ENCODE measurements at places on chromosomes 2 and 18.
A peak's percentile ranks its signal among the peaks of the same experiment; 100 is the strongest.

GRCh38 chr2:3222636-3223035 is 155.0 kb downstream of the EIPR1 start:
- DNase-seq, result no peak

DNA sequence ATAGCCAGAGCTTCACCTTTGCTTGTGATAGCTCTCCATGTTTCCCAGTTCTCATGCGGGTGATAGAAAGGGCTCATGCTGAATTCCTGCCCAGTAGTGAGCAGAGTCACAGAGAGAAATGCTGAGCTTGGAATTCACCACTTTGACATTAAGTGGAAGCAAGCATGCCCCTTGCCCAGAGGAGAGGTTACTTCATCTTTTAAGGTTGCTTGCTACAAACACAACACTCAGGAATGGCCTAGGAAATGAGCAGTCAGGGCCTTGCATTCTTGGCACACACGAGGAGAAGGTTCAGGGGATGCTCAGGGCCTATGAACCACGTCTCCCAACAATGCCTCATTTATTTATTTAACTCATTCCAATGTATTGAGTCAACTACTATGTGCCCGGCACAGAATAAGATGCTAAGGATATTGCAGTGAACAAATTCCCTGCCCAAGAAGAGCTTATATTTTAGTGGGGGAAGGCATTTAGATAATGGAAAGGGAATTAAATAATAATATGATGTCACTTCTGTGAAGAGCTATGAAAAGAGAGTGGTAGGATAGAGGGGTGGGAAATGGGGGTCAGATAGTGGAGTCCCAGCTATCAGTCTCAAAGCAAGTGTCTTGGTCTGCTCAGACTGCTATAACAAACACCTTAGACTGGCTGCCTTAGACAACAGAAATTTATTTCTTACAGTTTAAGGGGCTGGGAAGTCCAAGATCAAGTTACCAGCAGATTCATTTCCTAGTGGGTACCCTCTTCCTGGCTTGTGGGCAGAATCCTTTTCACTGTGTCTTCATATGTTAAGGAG is 42.1 kb downstream of the DDX18 start:
- no peak for DNase-seq

GRCh38 chr2:145815933-145816332 is 1296.0 kb upstream of the ZEB2 start:
- no peak for DNase-seq

DNA sequence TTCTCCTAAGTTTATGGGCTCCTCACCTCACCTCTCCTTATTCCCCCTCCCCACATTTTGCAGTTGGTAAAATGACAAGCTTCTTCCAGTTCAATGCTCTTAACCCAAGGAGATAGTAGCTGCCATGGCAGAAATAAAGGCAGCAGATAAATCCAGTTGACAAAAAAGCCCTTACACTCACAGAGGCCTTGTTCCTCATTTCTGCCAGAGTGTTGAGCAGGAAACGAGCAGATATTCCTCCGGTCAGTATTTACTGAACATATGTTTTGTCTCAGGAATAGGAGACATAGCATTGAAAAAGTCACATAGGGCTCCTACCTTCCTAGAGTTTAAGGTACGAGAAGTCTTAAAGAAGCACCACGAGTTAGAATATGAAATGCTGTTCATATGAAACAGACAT is 493.7 kb upstream of the TNP1 start:
- DNase-seq, result no peak

DNA sequence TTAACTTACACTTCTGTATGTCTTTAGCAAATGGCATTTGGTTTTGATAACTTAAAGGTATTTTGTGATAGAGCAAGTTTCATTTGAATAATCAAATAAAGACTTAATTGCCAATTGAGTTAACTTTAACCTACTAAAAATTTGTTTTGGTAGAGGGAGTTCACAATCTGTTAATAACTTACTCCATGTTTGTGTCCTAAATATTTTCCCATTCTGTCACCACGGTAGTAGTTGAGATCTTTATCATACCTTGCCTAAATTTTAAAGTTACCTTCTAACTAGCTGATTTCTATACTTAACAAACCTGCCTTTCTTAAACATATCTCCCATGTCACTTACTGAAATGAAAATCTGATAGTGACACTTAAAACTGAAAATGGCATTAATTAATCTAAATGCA is 127.1 kb downstream of the TMEFF2 start:
- no peak for DNase-seq

- DNase-seq, result no peak
These were observed 103.6 kb downstream of the LYPD1 start for GRCh38 chr2:132566379-132566778.

- DNase-seq, result no peak
These were observed 5.5 kb upstream of the CYP26B1 start for GRCh38 chr2:72153026-72153791.

DNA sequence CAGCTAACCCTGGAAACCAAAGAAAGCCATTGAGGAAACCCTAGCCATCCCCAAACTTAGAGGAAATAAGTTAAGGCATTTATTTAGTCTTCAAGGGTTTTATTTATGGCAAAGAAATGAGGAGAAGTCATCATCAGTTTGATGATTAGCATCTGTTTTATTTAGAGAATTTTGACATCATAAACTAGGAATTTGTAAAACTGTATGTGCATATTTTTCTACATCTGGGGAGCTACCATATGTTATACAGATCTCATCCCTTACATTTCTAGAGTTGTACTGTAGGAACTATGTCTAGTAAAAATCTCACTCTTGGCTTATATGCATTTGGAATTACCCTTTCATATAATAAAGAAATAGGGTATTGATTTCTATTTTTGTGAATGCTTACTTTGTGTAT is 48.7 kb downstream of the FMNL2 start:
- DNase-seq, result no peak

GRCh38 chr2:18883616-18884456 is 294.5 kb upstream of the NT5C1B start:
- no peak for DNase-seq

DNA sequence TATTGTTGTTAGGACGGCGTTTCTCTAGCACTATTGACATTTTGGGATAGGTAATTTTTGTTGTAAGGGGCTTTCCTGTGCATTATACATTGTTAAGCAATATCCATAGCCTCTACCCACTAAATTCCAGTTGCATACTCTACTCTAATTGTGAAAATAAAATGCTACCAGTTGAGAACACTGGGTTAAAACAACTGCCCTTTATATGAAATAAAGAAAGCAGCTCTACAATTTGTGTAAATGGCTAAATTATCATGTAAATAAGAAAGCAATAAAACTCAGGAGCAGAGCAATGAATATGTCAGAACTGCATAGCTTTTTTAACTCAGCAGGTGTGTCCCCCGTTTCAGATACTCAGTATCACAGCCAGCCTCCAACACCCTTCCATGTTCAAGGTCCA is 812.7 kb upstream of the NRXN1 start:
- DNase-seq, result no peak

GRCh38 chr2:182817558-182817957 is 48.9 kb downstream of the FRZB start:
- DNase-seq, result no peak

- DNase-seq, result no peak
These were observed 7.7 kb upstream of the TRAPPC8 start for GRCh38 chr18:31950583-31950982.

DNA sequence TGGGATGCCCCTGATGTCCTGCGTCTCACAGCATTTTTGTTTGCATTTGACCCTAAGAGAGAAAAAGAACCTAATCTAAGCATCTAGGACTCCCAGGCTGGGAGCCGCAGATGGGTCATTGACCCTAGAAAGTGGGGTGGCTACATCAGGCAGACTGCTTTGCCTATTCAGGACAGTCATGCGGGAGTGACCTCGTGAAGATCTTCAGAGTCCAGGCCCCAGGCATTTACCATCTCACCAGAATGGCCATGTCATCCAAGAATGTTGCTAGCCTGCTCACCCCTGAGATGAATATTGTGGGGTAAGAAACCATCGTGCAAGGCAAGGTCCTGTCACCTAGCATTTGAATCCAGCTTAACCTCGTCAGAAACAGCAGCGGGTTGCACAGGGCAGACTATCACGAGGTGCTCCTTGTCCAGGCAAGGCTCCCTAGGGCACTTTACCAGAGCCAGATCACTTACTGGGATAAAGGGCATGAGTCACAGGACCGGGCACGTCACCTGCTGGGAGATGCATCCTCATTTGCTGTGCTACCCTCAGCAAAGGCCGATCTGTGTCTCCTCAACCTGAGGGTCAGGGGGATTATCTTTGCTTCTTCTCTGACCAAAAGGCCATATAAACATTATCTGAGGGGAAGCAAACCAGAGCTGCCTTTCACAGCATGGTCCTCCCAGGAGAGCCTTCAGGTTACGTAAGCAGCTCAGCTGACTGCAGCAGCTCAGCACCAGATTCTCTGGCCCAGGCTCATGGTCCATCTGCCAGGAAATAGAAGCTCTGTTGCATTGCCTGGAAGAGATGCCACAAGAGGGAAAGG is 162.3 kb downstream of the ACKR3 start:
- peak; percentile 49 for DNase-seq

- DNase-seq, result peak; percentile 79
These were observed 825 bp downstream of the ITGA6 start for GRCh38 chr2:172427990-172428831.

DNA sequence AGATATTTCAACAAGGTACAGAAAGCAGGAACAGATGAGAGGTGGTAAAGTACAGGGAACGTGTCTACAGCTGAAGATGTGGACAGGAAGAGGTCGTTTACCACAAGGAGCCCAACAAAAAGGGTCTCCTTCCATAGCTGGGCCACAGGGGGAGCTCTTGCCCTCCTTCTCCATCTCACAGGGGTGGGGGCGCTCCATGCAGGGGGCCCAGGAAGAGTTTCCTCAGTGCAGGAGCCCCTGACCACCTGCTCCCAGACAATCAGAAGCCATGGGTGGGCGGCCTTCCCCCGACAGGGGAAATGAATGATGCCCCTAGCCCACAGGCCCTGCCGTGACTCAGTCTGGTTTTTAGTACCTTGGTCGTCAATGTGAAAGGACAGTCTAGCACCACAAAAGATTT is 163.6 kb upstream of the ZNF516 start:
- DNase-seq, result no peak

DNA sequence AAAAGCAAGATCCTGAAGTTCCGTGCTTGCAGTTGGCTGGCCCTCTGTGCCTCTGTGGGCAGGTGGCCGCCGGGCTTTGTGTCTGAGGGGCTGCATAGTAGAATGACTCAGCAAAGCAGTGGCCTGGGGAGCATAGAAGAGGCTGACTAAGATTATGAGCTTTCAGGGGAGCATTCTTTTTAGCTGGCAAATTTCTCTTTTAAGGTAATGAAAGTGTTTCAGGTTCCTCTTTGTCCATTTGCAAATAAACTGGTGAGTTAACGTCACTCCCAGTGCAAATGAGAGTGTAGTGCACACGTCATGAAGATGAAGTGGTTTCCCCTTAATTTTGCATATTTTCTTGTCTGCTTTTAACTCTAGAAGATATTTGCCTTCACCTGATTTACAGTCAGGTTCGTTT is 98.6 kb downstream of the BCL2L11 start:
- no peak for DNase-seq

- DNase-seq, result no peak
These were observed 73.6 kb downstream of the ASAP2 start for GRCh38 chr2:9280224-9280623.

DNA sequence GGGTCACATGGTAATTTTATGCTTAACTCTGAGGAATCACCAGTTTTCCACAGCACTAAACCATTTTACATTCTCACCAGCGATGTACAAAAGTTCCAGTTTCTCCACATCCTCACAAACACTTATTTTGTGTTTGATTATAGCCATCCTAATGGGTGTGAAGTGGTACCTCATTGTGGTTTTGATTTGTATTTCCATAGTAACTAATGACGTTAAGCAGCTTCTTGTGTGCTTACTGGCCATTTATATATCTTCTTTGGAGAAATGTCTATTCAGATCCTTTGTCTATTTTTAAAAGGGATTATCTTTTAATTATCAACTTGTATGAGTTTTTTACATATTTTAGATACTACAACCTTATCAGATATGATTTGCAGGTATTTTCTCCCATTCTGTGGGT is 42.0 kb downstream of the CCDC150 start:
- no peak for DNase-seq

DNA sequence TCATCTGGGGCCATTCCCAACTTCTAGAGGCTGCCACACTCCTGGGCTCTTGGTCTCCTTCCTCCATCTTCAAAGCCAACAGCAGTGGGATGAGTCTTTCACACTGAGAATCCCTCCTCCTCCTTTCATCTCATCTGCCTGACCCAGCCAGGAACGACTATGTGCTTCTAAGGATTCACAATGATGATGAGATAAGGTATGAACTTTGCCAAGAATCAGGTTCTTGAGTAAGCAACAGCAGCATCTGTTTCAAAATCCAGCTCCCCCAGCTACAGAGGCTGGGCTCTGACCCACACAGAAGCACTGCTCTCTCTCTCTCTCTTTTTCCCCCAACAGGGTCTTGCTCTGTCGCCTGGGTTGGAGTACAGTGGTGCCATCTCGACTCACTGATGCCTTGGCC is 46.4 kb downstream of the TIMM21 start:
- DNase-seq, result no peak

- no peak for DNase-seq
These were observed 69.9 kb upstream of the ST3GAL5 start for GRCh38 chr2:85958731-85959130.

DNA sequence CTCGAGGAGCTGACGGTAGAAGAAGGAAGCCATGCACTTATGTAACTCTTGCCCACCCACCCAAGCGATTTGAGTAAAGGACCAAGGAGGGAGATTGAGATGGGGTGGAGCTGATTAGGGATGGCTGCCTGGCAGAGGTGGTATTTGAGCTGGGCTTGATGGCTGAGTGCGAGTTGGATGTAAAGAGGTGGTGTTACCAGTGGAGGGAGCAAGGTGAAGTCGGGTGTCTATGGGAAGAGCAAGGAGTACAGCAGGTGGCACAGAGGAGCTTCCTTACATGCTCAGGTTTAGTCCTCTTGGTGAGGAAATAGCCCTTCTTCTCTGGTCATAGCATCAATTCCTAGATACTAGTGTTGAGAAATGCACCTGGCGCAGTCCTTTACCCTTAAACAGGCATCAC is 294.2 kb upstream of the SKOR2 start:
- no peak for DNase-seq

DNA sequence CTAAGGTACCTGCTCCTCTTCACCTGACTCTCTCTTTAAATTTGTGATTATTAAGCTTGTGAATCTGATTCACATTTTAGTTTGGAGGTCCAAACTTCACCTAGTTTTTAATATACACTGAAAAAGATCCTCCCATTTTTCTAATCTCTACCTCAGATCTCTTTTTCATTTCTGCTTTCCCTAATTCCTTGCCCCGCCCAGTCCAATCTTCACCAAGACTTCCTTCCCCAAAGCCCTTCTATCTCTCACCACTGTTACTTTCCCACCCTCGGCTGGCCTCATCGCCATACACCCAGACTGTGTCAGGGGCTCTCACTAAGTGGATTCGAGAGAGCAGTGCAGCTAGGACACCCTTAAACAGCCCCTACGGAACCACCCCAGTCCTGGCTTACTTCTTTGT is 40.0 kb downstream of the LBH start:
- no peak for DNase-seq

GRCh38 chr2:17538022-17538843 is 2.3 kb upstream of the VSNL1 start:
- DNase-seq, result peak; percentile 30

- no peak for DNase-seq
These were observed 246.1 kb downstream of the BCL2 start for GRCh38 chr18:63073481-63073880.

Measured in transverse colon (tissue), 4 donors.